Pancreas (tissue), 10 donors: ENCODE measurements at places on chromosomes 12 and 14. TPM values are rescaled to one million over a fixed set of nuclear protein-coding genes. Genes with fewer than 3 reads are reported as not detected.

The ZDHHC22 gene
- total RNA-seq = not detected

The EML1 gene
- total RNA-seq = 12.1 TPM

The UBC gene
- 495 TPM for total RNA-seq

The RIMBP2 gene
- total RNA-seq = 1.8 TPM

The ZNF385A gene
- 2.1 TPM for total RNA-seq

The IGF1 gene
- total RNA-seq = 2.3 TPM

The PTPRB gene
- 4.4 TPM for total RNA-seq

The YY1 gene
- 38.7 TPM for total RNA-seq

The CCDC184 gene
- total RNA-seq = 0.16 TPM

The KLRC4 gene
- 0.25 TPM for total RNA-seq

The KRT82 gene
- total RNA-seq = not detected

The OR6C2 gene
- not detected for total RNA-seq

The MANSC4 gene
- total RNA-seq = 0.19 TPM

The MORN3 gene
- 0.70 TPM for total RNA-seq

The CPM gene
- 6.9 TPM for total RNA-seq

The SAMD15 gene
- 1.5 TPM for total RNA-seq

The CACNA1C gene
- 2.1 TPM for total RNA-seq

The UBR7 gene
- total RNA-seq = 11.9 TPM

The DPY19L2 gene
- total RNA-seq = 2.0 TPM

The FAM181A gene
- total RNA-seq = not detected

DNA sequence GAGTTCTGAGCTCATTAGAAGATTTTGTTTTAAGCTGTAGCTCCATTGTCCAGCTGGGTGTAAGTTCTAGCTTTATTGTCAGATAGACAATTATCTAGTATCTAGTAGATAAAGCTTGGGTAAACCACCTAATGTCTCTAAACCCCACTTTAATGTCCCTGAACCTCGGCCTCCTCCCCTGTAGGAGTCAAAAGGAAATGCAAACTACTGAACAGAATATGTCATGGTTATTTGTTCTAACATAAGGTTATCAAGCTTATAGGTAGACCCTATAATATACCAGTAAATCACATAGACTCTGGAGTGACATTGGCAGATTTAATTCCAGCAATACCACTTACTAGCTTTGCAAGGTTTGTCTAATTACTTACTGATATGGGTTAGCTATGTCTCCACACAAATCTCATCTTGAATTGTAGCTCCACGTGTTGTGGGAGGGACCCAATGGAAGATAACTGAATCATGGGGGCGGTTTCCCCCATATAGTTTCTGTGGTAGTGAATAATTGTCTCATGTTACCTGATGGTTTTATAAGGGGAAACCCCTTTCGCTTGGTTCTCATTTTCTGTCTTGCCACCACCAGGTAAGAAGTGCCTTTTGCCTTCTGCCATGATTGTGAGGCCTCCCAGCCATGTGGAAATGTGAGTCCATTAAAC lies 29.4 kb downstream of the BCAT1 start:
- DNase-seq = no peak

- no peak for DNase-seq
Measured at GRCh38 chr12:109931143-109931542, 31.1 kb downstream of the TCHP start.

DNA sequence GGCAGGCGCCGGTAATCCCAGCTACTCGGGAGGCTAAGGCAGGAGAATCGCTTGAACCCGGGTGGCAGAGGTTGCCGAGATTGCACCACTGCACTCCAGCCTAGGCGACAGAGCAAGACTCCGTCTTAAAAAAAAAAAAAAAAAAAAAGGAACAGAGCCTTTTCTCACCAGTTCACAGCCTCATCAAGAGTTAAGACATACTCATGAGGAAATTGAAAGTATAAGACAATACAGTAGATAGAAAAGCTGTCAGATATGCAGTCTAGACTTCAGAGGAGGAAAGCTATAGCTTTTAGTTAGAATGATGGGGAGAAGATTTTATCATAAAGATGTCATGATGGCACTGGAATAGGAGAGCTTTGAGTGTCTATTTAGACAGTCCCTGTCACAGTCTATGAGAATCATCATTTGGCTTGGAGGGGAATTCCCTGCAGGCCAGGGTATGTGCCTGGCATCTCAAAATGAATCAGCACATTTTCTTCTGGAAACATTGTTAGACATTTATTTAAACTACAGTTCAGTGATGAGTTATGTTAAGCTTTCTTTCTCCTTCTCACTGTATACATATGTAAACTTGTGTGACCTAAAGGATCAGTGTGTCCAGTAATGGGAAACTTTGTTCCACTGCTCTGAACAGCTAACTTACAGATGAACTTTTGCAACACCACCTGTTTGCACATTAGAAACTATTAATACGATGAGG lies 2.9 kb upstream of the RAB35 start:
- DNase-seq = no peak

DNA sequence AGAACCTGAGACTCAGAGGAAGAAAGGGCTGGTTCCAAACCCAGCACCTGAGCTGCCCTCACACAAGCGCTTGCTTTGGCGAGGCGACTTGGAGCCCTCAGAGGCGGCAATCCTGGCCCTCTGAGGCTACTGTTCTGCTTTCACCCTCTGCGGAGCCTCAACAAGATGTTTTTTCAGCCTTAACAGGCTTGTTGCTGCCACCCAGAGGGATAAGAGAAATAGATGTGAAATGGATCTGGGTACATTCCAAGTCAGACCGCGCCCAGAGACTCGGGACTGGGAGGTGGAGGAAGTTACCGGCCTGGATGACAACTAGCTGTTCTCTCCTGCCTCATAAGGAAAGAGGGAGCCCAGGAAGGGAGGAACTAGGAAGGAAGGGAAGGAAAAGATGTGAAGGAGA lies 89.6 kb downstream of the TTC7B start:
- DNase-seq = no peak

DNA sequence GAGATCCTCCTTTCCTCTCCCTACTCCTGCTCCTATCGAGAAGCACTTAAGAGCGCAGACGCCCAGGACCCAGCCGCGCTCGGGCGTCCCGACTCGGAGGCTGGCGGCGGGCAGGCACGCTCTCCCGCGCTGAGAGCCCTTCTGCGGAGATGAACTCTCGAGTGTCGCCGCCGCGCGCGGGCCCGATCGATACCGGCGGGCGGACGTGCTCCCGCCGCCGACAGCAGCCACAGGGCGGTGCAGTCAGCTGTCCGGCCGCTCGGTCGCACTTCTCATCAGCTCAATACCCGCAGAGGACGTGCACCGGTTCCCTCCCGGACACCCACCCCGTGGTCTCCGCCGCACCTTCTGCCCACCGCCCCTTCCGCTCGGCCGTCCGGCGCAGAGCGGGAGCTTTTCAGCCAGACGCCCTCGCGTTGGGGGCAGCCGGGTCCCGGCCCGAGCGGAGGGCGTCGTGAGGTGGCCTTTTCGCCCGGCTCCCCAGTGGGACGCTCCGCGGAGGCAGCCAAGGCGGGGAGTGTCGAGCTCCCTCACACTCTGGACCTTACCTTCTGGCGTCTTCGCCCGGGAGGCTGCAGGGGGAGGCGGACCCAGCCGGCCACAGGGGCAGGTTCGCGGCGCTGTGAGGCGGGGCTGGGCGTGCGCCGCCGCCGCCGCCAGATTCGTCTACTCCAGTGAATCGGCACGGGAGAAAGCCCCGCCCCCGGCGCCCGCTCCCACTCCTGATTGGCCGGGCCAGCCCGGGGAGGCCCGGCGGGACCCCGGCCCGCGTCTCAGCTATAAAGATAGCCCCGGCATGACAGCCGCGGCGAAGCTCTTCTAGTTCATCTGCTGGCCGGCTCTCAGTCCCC lies at the start of gene INSM2:
TSS of gene INSM2 (plus strand) at position 808 of the 851 bp plus-strand sequence. CDS start 89 bp downstream, outside the sequence.
- DNase-seq = peak; percentile 61

- no peak for DNase-seq
Measured at GRCh38 chr14:98974113-98974512, 297.9 kb downstream of the BCL11B start.

GRCh38 chr12:1915082-1915968 lies 3.1 kb downstream of the CACNA2D4 start:
- peak; percentile 2 for DNase-seq

DNA sequence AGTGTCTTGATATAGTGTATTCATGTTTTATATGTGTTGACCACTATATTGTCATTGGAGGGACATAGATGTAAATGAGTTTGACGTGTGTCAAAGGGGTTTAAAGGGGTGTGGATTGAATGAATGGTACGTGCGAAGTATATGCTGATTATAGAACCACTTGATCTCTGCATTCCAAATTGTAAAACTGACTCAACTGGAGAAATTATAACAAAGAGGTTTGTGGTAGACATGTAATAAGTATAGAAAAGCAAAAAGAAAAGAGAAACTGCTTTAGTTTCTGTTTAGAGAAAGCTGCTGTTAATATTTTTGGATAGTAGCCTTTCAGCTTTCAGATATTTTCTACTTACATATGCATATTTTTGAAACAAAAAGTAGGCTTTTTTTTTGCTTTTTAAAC lies 8.9 kb upstream of the MYRFL start:
- DNase-seq = no peak

- DNase-seq = no peak
Measured at GRCh38 chr12:7642287-7642686, 23.4 kb downstream of the APOBEC1 start.

DNA sequence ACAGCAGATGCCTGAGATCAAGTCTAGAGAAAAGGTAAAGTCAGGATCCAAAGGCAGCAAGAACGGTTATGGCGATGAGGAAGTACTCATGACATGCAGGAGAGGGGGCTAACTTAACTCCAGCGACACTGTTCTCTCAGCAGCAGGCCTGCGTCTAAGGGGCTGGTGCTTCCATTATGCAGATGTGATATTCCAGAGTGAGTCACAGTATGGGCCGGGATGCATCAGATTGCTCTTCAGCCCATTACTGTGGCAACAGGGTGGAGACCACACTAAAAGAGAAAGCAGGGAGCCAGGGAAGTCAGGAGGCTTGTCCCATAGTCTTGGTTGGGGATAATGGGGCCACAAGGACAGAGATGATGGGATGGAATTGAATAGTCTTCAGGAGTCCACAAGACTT lies 151.8 kb upstream of the NTF3 start:
- DNase-seq = no peak

DNA sequence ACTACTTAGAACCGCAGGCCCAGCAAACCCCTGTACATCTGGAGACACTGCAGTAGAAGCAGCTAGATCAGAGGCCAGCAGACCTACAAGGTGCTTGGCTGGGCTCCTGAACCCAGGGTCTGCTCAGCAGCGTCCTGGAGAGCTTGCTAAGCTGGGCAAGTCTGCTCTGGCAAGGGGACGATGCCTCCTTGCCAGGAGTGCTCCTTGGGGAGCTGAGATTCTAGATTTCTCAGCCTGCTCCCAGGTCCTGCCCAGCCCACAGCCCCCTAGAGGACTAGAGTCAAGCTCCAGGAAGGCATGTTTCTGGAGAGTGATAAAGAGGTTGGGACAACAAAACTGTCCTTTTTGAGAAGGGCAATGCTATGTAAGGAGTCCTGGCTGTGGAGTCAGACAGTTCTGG lies 60.3 kb downstream of the HSPB8 start:
- DNase-seq = no peak

DNA sequence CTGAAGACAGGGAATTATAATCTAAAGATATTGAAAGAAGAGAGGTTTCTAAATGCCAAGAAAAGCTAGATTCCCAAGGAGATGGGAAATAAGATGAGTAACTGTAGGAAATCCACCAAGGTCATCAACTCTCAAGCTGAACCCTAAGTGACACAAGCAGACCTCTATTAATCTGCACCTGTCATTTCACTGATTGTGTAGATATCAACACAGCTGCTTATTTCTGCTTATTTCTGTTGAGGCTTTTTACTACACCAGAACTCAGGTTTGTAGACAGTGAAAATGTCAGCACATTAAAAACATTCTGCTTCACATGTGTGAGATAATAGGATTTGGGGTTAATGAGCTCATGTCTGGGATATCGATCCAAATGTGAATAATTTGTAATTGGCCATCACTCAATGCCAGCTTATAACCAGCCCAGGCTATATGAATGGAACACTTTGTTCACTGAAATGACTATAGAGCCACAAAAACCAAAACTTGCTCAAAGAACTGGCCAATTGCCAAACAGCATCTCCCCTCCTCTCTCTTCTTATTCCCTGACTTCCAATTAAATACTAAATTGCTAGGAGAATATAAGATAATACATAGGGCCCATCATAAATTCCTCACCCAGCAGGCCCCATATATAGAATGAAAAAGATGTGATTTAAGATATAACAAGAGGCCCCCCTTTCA lies 188.7 kb upstream of the ARID2 start:
- no peak for DNase-seq

GRCh38 chr12:15691388-15691787 lies 97.8 kb downstream of the EPS8 start:
- DNase-seq = no peak

DNA sequence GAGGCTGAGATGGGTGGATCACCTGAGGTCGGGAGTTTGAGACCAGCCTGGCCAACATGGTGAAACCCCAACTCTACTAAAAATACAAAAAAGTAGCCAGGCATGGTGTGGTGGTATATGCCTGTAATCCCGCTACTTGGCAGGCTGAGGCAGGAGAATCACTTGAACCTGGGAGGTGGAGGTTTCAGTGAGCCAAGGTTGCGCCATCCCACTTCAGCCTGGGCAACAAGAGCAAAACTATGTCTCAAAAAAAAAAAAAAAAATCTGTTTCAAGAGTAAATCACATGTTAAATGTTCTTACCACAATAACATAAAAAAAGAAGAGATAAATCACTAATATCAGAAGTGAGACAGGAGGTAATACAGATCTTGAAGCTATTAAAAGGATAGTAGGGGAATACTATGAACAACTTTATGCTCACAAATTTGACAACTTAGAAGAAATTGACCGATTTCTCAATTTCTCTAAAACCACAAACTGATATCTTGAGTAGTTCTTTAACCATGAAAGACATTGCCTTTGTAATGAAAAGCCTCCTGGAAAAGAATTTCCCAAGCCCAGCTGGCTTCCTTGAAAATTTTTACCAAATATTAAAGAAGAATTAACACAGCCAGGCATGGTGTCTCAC lies 37.7 kb downstream of the TAOK3 start:
- no peak for DNase-seq

DNA sequence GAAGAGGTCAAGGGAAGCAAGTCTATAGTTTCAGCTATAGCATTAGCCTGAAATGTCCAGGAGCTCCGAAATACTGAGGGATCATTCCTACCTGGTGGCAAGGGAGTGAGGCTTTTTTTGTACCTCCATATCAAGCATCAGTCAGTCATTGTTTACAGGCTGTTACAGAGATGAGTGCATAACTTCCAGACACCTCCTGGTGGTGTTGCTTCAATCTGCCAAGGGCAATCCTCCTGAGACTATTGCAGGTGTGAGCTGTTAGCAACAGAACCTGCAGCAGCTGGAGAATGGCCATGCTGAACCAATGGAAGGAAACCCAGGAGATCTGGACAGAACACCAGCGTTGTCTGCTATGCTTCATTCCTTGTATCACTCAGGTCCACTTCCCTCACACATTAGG lies 80.0 kb upstream of the SLC8A3 start:
- no peak for DNase-seq

GRCh38 chr12:91639327-91639726 lies 456.7 kb upstream of the DCN start:
- no peak for DNase-seq

- no peak for DNase-seq
Measured at GRCh38 chr14:94116701-94117100, 6.2 kb downstream of the IFI27 start.
